Sciatic nerve (tissue), 2 donors: ENCODE measurements at places on chromosomes 16 and 17.

GRCh38 chr17:57264250-57264649 is 7.9 kb downstream of the MSI2 start:
- DNase-seq, result no peak

DNA sequence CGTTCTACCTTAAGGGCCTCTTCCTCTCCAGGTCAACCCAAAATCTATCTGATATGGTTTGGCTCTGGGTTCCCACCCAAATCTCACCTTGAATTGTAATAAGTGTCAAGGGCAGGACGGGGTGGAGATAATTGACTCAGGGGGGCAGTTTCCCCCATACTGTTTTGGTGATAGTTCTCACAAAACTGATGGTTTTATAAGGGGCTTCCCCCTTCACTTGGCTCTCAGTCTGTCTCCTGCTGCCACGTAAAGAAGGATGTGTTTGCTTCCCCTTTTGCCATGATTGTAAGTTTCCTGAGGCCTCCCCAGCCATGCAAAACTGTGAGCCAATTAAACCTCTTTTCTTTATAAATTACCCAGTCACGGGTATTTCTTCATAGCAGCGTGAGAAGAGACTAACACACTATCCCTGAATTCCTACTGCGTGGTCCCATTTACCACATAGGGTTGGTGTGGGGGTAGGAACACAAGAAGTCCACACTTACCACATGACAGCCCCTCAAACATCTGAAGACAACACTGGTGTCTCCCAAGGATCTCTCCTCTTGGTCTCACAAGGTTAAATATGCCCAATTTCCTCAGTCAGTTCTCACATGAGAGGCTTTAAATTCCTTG is 8.2 kb downstream of the COTL1 start:
- no peak for DNase-seq

DNA sequence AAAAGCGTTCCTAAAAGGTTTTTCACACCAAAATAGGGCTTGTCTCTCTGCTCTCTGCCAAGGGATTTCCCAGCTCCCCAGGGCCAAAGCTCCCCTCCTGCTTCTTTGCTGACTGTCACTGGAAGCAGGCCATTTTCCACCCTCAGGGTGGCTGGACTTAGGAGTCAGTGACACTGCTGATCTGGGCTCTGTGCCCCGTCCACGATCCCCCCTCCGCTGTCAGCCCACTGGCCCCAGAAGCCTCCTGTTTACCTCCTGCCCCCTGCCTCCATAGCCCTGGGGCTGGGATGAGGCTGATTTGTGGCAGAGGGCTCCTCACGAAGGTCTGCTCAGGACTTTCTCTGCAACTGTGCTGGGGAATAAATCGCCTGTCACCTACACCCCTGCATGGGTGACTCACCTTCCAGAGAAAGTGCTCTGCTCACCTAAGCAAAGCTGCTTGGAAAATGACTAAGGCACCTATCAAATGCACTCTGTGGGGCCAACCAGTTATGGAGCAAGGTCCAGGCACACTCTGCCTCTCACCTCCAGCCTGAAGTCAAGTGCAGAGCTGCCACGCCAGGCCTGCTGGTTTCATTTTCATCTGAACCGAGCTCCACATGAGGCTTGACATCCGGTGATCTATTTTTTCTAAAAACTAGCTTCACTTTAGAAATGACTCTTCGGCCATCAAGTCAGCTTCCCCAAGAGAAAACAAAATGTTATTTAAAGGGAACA is 4.9 kb downstream of the MAP3K14 start:
- DNase-seq, result no peak

GRCh38 chr16:67708368-67708771 is 10.7 kb downstream of the GFOD2 start:
- DNase-seq, result no peak

DNA sequence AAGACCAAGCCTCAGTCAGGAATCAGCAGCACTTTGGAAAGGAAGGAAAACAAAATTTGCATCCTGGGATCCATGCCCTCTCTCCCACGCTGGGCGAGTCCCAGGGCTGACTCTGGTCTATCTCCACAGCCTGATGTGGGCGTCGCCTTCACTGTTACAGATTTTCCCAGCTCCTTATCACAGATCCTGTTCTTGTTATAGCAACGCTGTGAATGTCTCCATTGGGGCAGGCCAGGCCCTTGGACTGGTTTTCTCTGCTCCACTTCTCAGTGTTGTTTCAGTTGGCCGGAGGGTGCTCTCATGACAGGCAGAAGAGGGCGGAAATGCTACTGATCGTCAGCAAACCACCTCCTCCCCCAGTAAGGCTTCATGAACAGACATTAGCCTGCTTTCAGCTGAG is 127.9 kb upstream of the CDH11 start:
- peak; percentile 78 for DNase-seq

DNA sequence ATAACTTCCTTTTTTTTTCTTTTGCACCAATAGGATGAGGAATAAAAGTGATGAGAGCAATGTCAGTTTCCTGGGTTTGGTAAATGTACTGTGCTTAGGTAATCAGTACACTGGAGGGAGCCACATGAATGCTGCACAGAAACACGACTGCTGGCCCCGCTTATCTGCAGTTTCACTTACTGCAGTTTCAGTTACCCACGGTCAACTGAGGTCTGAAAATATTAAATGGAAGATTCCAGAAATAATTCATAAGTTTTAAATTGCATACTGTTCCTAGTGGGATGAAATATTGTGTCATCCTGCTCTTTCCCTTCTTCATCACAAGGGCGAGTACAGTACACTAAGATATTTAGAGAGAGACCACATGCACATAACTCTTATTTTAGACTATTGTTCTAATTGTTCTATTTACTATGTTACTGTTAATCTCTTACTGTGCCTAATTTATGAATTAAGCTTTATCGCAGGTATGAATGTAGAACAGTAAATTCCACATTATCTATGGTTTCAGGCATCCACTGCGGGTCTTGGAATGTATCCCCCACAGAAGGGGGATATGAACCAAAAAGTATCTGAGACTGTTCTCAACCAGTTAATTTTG is 6.4 kb upstream of the LGALS3BP start:
- no peak for DNase-seq
